ENCODE measurements at places on chromosomes 7 and 10. TPM values are rescaled to one million over a fixed set of nuclear protein-coding genes. Genes with fewer than 3 reads are reported as not detected.

GRCh38 chr7:136555933-136556332, 312.5 kb upstream of the CHRM2 start:
- peak; percentile 38 for DNase-seq

HMX3 gene
- total RNA-seq: not detected

DNA sequence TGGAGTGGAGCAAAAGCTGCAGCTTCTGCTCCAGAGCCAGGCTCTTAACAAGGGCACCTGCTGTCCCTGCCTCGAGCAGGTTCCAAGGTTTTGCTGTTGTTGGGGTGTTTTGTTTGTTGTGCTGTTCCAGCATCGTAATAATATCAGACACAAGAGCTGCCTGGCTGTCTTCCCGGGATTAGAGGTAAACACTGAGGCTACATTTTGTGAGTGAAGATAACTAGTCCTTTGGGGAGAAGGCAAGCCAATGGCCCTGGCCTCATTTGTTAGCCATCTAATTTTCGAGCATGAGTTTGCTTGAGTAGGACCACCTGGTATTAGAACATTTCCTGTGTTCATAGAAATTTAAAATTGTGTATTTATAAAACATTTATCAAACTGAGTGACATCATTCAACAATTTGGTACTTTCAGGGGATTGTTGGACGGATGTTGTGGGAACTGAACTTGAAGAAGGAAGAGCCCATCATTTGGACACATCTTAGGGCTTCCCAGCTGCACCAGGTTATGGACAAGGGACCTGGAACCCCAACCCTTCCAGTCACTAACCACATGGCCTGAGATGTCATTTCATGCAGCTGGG, 555.0 kb downstream of the TNS3 start:
- DNase-seq: no peak

VWDE gene
- 4.1 TPM for total RNA-seq

GRCh38 chr10:76334255-76334654, 902.8 kb downstream of the LRMDA start:
- no peak for DNase-seq

KCNMA1 gene
- 12.8 TPM for total RNA-seq

ITPRID1 gene
- not detected for total RNA-seq

IFIT1B gene
- total RNA-seq: not detected

- DNase-seq: no peak
Measured at GRCh38 chr10:84015877-84016595, 123.3 kb upstream of the GHITM start.

- no peak for DNase-seq
Measured at GRCh38 chr7:823649-824048, 8.6 kb upstream of the SUN1 start.

ICA1 gene
- total RNA-seq: 2.1 TPM

NKX2-3 gene
- total RNA-seq: 2.5 TPM

- DNase-seq: no peak
Measured at GRCh38 chr7:110257673-110258072, 833.3 kb upstream of the LRRN3 start.

GRCh38 chr10:110357871-110358270, 53.2 kb upstream of the SMNDC1 start:
- DNase-seq: no peak
